ENCODE measurements at places on chromosomes 7 and 10. TPM values are rescaled to one million over a fixed set of nuclear protein-coding genes. Genes with fewer than 3 reads are reported as not detected.

DNA sequence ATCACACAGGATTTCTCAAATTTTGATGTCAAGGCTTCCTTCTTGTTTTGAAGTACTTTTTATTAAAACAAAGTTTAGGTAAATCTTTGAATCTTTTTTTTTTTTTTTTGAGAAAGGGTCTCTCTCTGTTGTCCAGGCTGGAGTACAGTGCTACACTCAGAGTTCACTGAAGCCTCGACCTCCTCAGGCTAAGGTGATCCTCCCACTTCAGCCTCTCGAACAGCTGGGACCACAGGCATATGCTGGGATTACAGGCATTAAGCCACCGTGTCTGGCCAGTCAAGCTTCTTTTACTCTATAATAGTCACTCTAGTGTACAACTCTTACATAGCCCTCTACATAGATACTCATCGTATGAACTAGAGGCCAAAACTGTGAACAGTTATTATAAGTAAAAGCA, 3.4 kb downstream of the RUFY2 start:
- DNase-seq = no peak

DNA sequence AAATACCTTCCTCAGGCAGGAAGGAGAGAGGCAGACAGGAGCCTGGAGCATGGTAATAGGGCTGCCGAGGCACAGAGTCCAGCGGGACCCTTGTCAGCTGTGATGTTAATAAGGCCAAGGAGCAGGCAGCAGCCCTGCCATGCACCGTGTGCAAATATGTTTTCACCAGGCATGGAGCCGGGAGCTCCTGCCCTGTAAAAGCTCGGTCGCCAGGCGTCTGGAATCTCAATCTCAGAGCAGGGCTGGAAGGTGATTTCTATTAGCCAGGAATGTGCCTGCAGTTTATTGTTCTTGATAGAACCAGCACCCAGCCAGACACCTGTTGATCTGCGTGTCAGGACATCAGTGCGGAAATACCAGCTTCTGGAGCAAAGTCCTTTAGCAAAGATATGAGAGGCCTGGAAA, 469.8 kb downstream of the GLRX3 start:
- DNase-seq = no peak

DNA sequence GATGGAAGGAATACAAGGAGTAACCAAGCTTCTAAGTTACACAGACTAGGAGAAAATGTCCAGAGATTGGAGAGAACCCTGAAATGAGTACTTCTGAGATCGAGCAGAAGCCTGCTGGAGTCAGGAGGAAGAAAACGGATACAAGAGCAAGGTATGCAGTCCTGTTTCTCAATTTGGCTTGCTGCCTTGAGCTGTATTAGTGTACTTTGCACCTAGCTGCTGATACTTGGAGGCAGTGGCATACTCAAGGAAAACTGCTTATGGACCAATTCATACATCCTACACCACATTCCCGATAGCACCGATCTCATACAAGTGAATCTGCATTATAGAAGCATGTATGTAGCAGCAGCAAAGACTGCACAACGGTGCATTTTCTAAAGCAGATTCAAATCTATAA, 14.4 kb downstream of the PIP4K2A start:
- DNase-seq = no peak

GRCh38 chr10:13891128-13892000, 304.6 kb downstream of the PRPF18 start:
- no peak for DNase-seq

DNA sequence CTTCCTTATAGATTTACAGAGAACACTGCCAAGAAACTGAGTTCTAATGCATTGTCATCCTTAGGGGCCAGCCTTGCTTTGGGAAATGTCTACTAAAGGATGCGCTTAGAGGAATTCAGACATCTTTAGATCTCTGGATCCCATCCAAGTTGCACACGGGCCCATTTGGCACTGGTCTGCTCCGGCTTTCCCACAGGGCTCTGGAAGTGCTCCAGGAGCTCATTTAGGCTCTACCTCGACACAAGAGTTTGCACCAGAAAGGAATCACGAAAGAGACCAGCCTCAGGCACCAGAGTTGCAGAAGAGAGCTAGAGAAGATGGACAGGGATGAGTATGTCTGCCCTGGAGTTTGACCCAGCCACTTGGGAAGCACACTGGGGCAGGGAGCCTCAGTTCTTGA, 150.1 kb upstream of the TMEM72 start:
- no peak for DNase-seq

DNA sequence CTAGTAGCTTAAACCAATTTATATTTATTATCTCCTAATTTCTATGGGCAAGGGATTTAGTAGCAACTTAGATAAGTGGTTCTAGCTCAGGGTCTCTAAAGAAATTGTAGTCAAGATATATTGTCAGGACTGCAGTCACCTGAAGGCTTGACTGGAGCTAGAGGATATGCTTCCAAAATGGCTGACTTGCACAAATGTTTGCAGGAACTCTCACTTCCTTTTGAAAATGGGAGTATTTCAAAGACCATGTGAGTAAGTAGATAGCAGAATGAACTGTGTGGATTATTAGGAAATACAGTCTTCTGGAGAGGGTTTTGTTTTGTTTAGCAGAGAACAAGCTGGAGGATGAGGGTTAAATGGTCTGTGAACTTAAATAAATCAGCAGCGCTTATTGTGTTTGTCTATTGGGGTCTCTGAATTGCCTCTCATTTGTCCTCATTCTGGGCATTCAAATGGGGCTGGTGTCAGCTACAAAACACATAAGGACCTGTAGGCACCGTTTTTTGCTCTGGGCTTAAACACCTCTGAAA, 524.6 kb downstream of the LRMDA start:
- DNase-seq = no peak

- no peak for DNase-seq
Observed at GRCh38 chr10:78643513-78643912, 425.3 kb upstream of the ZMIZ1 start.

- DNase-seq = no peak
Observed at GRCh38 chr7:155084969-155085368, 14.8 kb downstream of the HTR5A start.

EVX1 gene
- not detected for polyA plus RNA-seq

GDF10 gene
- polyA plus RNA-seq = 0.19 TPM

HTR5A gene
- polyA plus RNA-seq = not detected
